ENCODE measurements at places on chromosomes 11 and 22. TPM values are rescaled to one million over a fixed set of nuclear protein-coding genes. Genes with fewer than 3 reads are reported as not detected.

The LRFN4 gene
- 50.5 TPM for total RNA-seq

The PIH1D2 gene
- 0.36 TPM for total RNA-seq

The FOSL1 gene
- total RNA-seq, result 143 TPM

The WNT11 gene
- not detected for total RNA-seq

The OR6A2 gene
- total RNA-seq, result 0.07 TPM

The GAL3ST3 gene
- total RNA-seq, result 2.3 TPM

The NXPE1 gene
- not detected for total RNA-seq

The OR10A3 gene
- total RNA-seq, result not detected

The C11orf52 gene
- 5.0 TPM for total RNA-seq

The OR52N2 gene
- total RNA-seq, result not detected

The CCDC15 gene
- 3.4 TPM for total RNA-seq

The CDKN1C gene
- total RNA-seq, result 27.7 TPM

The CLCF1 gene
- 44.6 TPM for total RNA-seq

The SEZ6L gene
- total RNA-seq, result not detected

The OR4D5 gene
- total RNA-seq, result not detected

The GPR83 gene
- 0.12 TPM for total RNA-seq

The FAM180B gene
- total RNA-seq, result not detected

The DLG2 gene
- total RNA-seq, result 0.17 TPM

The GSC2 gene
- total RNA-seq, result not detected

The LRRC10B gene
- not detected for total RNA-seq

The SCGB1D4 gene
- not detected for total RNA-seq

The CDC42BPG gene
- total RNA-seq, result 4.6 TPM

The APOBEC3H gene
- not detected for total RNA-seq

The OR8G1 gene
- total RNA-seq, result not detected

The BUD13 gene
- 27.7 TPM for total RNA-seq

The APLNR gene
- total RNA-seq, result not detected

The ANKK1 gene
- 0.17 TPM for total RNA-seq

The CYP2D6 gene
- total RNA-seq, result 0.14 TPM

The OR52B4 gene
- total RNA-seq, result not detected

The LGR4 gene
- total RNA-seq, result 62.7 TPM

The NECTIN1 gene
- total RNA-seq, result 6.6 TPM

The TMEM151A gene
- total RNA-seq, result not detected

The CATSPERZ gene
- not detected for total RNA-seq

The SEPTIN5 gene
- 3.9 TPM for total RNA-seq

The TRIM51 gene
- not detected for total RNA-seq

The SHANK2 gene
- total RNA-seq, result 9.5 TPM

The SMIM35 gene
- total RNA-seq, result not detected

The ASPHD2 gene
- total RNA-seq, result 7.3 TPM

The KDM4E gene
- not detected for total RNA-seq

The OLFML1 gene
- total RNA-seq, result not detected

Data from epithelial cell of proximal tubule (primary cell).